ENCODE measurements at places on chromosomes 3 and 15.

- peak; percentile 70 for DNase-seq
Observed at GRCh38 chr3:55484801-55485791, 2.0 kb downstream of the WNT5A start.

DNA sequence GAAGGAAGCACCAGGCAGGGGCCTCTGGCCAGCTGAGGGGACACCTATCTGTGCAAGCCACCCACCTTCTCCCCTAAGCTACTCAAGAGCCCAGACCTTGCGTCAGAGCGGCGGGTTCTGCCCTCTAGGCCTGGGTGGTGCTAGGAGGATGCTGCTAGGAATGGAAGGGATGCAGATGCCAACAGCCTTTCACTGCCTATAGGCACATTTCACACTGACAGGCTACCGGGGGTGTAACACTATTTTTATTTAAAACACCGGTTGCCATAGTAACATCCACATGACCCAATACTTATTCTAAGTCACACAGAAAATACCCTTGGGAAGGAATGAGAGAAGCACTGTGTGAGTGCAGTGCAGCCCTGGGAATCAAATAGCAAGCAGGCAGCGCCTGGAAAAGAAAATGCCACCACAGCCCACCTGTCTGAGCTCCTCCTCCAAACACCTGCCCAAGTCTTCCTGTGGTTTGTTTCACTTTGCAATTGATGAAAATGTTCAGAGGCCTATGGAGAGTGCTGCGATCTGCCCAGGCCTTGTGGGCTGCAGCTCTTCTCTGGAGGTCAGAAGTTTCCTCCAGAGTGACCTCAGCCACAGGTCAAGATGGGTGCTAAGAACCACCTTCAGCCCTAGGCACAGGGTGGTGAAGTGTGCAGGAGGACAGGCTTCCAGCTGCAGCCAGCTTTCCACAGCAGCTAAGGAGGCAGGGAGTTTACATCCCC, 113.5 kb upstream of the TOPAZ1 start:
- DNase-seq = no peak

GRCh38 chr15:50164458-50164857, 17.5 kb upstream of the SLC27A2 start:
- no peak for DNase-seq

GRCh38 chr3:142976621-142977398, 13.3 kb upstream of the PAQR9 start:
- DNase-seq = no peak

GRCh38 chr15:24857763-24858162, 97.0 kb upstream of the SNRPN start:
- DNase-seq = no peak

DNA sequence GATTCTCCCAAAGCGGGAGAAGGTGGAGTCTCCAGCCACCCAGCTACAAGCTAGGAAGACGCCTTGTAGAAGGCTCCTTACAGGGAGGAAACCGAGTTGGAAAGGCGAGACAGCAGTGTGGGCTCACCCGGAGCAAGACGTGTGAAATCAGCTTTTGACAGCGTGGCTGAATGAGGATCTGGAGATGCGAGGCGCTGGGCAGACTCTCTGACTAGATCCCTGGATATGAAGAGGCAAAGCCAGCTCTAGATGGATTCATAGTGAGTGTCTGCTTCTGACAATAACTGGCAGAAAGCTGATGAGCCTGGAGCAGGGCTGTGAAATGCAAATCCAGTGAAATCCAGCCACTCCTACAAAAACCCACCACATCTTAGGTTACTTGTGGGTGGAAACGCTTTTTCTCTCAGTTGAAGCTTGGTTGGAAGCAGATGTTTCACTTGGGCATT, 41.0 kb downstream of the GOLGA6A start:
- DNase-seq = no peak

DNA sequence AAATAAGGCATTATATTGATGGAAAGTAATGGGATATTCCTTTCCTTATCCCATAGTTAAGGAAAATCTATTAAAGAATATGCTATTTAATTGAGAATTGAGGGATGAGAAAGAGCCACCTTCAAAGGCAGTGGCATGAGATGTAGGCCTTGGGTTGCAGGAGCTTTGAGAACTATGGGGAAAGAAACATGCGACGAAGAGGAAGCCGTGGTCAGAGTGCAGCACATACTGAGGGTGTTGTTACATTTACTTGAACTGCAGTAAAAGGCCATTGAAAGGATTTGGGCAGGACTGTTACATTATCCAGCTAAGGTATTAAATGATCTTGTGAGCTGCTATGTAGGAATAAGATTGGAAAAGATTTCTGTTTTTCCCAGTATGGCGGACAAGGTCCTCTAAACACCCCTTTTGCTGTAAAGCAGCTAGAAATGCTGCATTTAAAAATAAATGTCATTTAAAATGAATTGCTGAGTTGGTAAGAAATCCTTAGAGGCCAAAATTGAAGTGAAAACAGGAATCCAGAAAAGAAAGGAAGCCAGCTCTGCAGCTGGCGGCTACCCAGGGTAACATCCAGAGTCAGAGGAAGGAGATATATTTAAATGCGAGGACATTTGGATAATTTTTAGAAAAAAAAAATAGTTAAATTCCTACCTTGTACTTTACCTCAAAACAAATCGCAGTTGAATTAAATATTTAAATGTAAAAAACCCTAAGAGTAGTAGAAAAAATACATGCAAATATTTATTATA, 61.7 kb downstream of the IL1RAP start:
- DNase-seq = no peak

DNA sequence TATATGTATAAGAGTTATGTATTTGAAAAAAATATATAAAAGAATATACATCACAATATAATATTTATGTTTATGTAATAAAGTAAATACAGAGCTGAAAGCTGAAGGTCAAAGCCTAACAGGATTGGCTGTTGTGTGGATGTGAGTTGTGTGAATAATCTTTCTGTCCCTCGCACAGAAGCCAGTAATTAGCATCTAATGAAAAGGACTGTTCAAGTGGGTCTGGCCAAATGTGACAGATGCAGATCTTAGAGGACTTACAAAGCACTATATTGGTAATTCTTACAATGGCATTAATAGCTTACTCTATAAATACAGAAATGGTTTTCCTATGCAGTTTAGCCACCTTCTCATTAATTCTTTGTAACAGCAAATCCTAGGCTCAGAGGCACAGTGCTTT, 2.4 kb downstream of the MKRN3 start:
- DNase-seq = no peak

DNA sequence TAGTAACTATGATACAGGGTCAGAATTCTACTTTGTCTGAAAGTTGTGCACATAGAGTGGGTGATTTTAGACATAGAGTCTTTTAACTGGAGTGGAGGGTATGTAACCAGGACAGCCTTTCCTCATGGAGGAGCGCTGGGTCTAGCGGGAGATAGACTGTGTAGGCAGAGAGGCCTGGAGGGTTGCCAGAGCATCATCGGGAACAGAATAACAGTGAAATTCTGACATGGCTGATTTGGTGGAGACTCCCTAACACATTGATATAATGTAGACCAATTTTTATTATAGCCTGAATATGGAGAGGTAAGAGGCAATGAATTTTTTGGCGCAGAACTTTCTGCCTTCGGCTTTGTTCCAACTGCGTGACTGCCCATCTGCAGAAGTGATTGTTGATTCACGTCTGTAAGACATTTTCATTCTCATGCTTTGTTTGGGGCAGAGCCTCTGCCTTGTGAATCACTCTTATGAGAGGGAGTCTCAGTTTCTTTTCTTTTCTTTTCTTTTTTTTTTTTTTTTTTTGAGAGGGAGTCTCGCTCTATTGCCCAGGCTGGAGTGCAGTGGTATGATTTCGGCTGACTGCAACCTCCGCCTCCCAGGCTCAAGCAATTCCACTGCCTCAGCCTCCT, 16.0 kb downstream of the LPP start:
- DNase-seq = no peak

DNA sequence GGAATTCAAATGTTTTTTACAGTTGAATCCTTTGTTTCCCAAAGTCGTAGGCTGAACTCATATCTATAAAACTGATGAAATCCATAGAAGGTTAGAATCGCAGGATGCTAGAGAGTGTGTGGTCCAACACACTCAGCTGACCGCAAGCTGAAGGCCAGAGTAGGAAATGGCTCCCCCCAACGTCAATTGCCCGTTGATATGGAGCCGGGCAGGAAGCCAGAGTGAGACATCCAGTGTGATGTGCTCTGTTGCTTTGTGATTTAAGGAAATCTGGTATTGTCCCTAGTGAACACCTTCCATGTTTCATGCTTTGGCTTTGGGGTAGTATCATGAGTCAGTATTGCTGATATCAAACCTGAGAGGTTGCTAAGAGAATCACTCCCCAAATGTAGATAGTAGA, 5.8 kb upstream of the MEX3B start:
- no peak for DNase-seq

- no peak for DNase-seq
Observed at GRCh38 chr3:99434190-99434589, 204.2 kb upstream of the COL8A1 start.

DNA sequence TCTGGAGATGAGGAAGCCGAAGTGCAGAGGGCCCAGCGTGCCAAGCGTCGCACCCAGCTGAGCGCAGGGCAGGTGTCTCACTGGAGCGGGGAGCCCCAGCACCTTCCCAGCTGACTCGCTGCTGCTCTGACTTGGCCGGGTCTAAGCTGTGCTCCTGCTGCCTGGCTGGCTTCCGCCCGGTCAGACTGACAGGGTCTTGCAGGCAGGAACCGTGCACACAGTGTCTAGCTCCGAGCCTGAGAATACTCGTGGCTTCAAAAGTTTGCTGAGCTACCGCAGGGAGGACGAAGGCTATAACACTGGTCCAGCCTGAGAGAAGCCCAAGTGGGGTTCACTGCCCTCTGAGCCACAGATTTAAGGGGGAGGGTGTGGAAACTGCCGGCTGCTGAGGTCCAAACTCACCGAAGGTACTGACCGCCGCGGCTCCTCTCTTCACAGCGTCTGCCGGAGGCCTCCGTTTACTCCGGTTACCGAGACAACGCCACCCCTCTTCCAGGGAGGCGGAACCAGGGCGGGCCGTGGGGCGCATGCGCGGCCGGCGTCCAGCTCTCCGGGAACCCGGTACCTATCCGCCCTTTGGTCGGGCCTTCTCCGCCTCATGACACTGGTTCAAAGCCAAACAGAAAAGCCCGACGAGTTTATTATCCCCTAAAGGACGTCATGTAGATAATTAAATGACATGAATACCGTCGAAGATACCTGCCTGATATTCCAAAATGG, at the start of gene CFAP44:
TSS of gene CFAP44 (minus strand) at position 443 of the 720 bp plus-strand sequence. CDS start 7,829 bp downstream, outside the sequence.
- peak; percentile 59 for DNase-seq

- no peak for DNase-seq
Observed at GRCh38 chr3:9351709-9352126, 11.1 kb upstream of the THUMPD3 start.

DNA sequence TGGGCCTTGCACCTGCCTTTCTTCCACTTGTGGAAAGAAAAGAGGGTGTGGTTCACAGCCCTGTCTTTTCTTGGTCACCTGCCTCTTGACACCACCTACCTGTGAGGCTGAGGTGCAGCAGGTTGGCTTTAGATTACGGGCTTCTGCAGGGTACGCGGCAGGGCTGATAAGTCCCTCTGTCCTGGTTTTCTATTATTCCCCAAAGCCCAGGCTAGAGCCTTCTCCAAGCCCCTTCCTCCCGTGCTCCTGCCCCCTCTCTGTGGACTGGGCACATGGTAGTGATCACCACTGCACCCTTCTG, 44.8 kb upstream of the HACD2 start:
- DNase-seq = no peak

GRCh38 chr3:123449997-123450604, 1.2 kb upstream of the ADCY5 start:
- no peak for DNase-seq

DNA sequence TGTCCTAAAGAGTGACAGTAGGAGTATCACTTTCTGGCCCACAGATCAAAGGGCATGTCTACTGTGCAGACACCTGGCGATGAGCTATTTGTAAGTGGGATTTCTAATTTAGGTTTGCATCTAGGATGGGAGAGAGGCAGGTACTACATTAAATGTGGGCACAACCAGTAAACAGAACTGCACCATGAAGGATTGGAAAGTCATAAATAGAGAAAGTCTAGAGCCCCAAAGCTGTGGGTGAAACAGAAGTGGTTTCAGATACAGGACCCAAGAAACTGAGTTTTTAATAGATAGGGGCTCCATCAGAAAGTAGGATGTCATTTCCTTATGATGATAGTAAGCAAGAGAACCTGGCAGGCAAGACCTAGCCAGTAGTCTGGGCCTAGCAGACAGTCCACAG, 35.2 kb upstream of the SPPL2A start:
- DNase-seq = no peak

- DNase-seq = no peak
Observed at GRCh38 chr3:106345353-106346027, 476.7 kb upstream of the CBLB start.

- DNase-seq = no peak
Observed at GRCh38 chr3:116863822-116864589, 154.4 kb downstream of the TUSC7 start.

DNA sequence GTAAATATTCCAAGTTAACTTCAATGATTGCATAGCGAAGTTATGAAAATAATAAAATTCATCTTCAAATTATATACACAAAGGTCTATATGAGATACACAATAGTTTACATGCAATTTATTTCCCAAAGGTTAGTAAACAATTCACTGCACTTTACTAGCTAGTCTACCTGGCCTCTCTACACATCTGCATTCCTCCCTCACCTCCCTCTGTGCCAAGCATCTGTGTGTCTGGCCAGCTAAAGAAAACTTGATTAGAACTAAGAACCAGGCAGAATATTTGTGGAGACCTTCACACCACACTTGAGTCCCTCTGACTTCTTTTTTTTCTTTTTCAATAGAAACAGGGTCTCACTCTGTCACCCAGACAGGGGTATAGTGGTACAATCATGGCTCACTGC, 61.4 kb downstream of the LRRFIP2 start:
- no peak for DNase-seq

DNA sequence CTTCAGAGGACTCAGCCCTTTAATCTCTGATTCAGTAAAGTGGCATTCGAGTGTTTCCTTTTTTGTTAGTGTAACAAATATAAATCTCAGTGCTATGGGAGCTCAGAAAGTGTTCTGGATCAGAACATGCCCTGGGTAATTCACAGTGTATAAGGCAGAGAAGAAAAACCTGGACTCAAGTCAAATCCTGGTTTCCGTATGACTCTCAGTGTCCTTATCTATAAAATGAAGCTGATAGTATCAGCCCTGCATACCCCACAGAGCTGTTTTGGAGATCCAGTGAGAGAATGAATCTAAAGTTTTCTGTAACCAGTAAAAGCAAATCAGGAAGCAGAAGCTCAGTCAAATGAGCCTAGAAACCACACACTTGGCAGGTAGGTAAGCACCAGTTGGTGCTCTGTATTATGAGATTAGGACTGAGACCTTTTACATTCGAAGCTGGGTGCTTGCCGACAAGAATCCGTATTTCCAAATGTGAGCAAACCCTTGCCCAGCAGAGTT, 67.2 kb downstream of the IL1RAP start:
- no peak for DNase-seq

DNA sequence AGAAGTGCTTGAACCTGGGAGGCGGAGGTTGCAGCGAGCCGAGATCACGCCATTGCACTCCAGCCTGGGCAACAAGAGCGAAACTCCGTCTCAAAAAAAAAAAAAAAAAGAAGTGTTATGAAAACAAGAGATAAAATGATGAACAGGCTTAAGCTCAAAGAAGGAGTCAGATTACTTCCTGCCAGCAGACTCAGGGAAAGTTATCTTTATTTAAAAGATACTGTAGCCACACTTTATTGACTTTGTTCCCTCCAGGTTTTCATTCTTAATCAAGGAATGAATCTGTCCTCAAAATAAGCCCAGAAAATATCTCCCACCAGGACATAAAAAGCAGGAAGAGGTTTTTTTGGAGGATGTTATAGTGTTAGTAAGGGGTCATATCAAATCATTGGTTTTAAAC, 176.5 kb upstream of the KCNMB2 start:
- DNase-seq = no peak

- peak; percentile 35 for DNase-seq
Observed at GRCh38 chr3:66037330-66037985, 1.3 kb downstream of the MAGI1 start.

- no peak for DNase-seq
Observed at GRCh38 chr15:40407330-40407990, 1.9 kb downstream of the IVD start.
